Stimulated activated CD8-positive, alpha-beta memory T cell treated with anti-CD3 and anti-CD28 coated beads, Interleukin-4, amount 100 ng/mL, for 1 hour (primary cell): ENCODE measurements at places on chromosomes 1 and 21.

GRCh38 chr1:165134431-165134830, 222.1 kb downstream of the LMX1A start:
- no peak for DNase-seq

GRCh38 chr1:227733309-227733705, 1.8 kb downstream of the JMJD4 start:
- DNase-seq: no peak

DNA sequence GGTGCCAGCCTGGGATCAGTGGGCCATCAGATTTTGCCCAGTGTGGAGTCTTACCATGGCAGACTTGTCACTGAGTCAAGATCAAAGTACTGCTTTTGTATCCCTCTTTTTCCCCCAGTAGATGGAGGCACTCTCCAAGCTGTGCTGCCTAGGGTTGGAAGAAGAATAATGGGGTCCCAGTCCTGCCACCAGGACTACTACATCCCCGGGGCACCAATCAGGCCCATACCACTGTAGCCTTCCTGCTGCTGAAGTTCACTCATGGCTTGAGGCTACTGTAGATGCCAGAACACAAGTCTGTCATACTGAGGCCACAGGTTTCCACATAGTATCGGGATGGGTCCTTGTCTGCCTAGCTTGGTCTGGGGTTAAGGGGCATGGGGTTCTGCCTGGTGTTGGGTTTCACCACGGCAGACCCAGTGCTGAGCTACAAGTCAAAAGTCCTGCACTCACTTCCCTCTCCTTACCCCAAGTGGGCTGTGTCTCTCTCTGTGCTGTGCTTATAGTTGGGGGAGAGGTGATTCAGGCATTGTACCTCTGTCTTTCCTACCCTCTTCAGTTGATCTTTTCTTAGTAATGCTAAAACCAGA, 53.4 kb downstream of the PKN2 start:
- DNase-seq: no peak

GRCh38 chr1:226619031-226619430, 70.5 kb downstream of the STUM start:
- DNase-seq: no peak

DNA sequence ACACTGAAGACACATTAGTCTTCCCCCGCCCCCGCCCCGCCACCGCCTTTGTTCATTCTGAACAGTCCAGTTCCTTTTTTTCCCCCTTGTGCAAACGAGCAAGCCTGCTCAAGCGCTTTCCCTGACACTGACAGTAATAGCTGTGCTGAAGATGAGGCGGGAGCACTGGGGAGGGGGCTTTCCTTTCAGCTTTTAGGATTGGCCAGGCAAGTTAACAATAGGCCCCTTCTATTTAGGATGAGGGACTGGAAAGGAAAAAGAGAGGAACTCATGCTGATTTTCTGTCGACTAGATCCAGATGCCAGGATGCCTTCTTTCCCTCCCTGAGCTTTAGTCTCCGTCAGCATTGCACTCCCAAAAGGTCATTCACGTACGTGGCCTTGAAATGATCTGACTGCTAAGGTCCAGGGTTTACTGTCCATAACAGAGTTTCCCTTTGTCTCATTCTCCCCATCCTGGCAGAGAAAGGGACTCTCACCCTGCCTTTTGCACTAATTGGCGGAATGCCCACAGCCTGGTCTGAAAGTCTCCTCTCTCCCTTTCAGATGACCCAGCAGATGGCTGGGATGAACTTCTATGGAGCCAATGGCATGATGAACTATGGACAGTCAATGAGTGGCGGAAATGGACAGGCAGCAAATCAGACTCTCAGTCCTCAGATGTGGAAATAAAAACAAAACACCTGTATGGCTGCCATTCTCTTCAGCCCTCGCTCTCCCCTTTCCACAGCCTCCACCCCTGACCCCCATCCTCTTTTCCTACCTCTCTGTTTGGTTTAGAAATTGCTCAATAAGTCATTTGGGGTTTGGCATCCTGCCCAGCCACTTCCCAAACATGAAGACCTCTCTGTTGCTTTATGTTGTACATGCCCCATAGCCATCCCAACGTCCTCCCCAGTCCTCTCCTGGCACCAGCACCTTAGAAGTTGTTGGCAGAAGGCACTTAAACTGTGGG, 28.6 kb upstream of the ZFP69B start:
- no peak for DNase-seq

GRCh38 chr1:207156826-207157225, 52.8 kb downstream of the C4BPA start:
- DNase-seq: no peak

DNA sequence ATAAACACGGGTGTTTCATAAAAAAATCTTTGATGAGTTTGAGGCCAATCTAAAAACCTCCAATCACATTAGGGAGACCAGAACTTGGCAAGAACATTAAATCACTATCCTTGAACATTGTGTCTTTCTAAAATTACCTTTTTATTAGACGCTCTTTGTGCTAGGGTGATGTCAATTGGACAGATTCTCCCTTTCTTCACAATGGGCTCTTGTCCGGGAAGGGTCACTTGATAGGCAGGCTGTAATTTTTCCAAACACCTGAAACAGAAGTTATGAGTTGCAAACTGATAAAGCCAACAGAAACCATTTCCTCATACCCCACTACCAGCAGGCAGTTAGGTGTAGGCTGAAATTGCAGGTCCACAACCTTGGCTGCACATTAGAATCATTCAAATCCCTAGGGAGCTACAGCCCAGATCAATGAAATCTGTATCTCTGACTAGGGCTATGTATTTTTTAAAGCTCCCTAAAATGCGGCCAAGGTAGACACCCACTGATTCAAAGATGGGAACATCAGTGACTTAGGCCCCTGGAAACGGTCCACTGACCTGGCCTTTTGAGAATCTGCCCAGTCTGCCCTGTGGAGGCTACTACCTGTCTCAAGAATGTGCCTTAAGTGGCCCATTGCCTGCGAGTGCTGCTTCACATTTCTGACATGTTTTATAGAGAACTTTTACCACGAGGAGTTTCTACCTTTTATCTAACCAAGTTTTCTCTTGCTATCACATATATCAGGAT, 16.5 kb downstream of the EIF2D start:
- no peak for DNase-seq

DNA sequence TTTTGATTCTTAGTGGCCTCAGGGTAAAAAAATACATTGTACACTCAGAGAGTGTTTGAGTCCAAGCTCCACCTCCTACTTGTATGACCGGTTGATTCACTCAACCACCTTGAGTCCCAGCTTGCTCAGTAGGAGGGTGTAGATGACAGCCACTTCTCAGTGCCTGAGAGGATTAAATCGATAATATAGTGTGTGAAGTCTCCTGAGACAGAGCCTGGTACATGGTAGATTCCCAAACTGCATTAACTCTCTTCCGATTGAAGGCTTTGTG, 38.4 kb downstream of the NCMAP start:
- DNase-seq: no peak

GRCh38 chr1:3915551-3916121, 15.6 kb upstream of the C1orf174 start:
- no peak for DNase-seq
